ENCODE measurements at places on chromosomes 16 and 17.

DNA sequence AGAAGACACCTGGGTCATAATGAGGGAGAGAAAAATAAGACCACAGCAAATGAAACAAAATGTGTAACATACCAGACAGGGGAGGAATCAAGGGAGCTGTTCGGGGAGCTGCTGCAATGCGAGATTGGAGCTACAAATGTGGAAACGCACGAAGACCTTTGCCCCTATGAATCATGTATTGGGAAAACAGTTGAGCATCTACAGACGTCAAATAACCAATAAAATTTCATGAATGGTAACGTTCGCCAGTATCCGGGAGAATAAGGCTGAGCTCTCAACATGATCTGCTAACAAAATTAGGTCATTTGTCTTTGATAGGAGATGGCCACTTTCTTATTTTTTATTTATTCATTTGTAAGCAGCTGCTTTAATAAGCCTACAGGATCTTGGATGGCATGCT, 486.2 kb upstream of the RBFOX1 start:
- no peak for DNase-seq

DNA sequence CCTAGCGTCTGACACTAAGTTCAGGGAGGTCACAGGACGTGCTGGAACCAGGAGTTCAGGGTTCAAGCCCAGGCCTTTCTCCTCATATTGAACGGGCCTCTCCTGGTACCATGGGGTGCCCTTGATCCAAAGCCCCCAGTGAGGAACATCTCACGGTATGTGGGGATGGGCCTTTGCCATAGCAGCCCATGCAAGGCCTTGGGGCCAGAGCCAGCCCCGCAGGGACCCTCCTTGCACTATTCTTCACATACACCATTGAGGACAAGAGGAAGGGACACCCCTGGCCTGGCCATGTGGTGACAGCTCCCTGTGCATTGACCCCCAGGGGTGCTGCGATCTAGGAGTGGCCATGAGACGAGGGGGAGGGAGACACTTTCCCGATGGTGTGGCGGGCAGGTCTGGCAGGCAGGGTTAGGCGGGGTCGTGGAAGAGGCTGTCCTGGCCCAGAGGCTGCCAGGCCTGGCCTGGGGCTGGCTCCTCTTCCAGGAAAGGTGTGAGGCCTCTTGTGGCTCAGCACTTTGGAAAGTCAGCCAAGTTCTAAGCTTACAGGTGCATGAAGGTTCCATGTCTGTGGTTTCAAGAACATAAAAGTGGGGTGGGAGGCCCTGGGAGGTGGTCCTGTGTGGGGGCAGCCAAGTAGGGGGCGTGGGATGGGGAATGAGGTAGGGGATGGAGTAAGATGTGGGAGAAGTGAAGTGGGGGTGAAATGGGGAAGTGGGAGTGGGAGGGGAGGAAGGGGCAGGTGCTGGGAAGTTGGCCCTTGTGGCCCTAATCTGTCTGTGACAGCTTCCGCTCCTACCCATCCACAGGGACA, 88.7 kb upstream of the CBX4 start:
- DNase-seq = no peak

DNA sequence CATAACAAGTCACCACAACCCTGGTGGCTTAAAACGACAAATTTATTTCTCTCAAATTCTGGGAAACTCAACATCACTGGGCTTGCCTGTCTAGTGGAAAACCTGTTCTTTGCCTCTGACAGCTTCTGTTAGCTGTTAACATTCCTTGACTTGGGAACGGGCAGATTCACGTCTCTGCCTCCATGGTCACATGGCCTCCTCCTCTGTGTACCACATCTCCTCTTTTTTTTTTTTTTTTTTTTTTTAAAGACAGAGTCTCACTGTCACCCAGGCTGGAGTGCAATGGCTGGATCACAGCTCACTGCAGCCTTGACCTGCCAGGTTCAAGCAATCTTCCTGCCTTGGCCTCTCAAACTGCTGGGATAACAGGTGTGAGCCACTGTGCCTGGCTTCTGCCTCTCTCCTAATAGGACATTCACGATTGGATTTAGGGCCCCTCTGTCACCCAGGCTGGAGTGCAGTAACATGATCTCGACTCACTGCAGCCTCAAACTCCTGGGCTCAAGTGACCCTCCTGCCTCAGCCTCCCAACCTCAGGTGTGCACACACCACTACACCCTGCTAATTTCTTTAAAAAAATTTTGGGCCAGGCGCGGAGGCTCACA, 11.7 kb upstream of the LLGL1 start:
- no peak for DNase-seq

DNA sequence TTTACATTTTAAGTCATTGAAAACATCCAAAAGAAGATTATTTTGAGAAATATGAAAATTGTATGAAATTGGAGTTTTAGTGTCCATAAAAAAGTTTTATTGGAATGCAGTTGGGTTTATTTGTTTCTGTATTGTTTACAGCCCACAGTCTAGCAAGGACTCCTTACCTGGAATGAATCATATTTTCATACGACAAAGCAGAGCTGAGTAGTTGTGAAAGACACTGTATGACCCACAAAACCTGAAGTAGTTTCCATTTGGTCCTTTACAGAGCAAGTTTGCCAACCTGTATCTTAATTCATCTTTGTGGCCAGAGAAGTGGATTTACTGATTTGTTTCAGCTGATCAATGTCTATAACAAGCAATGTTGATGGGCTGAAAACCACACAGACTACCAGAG, 10.3 kb downstream of the CCL18 start:
- DNase-seq = no peak

GRCh38 chr17:71548540-71549190, 572.2 kb upstream of the SOX9 start:
- DNase-seq = no peak

- no peak for DNase-seq
These were observed 167.5 kb downstream of the PRKCA start for GRCh38 chr17:66469890-66470289.

DNA sequence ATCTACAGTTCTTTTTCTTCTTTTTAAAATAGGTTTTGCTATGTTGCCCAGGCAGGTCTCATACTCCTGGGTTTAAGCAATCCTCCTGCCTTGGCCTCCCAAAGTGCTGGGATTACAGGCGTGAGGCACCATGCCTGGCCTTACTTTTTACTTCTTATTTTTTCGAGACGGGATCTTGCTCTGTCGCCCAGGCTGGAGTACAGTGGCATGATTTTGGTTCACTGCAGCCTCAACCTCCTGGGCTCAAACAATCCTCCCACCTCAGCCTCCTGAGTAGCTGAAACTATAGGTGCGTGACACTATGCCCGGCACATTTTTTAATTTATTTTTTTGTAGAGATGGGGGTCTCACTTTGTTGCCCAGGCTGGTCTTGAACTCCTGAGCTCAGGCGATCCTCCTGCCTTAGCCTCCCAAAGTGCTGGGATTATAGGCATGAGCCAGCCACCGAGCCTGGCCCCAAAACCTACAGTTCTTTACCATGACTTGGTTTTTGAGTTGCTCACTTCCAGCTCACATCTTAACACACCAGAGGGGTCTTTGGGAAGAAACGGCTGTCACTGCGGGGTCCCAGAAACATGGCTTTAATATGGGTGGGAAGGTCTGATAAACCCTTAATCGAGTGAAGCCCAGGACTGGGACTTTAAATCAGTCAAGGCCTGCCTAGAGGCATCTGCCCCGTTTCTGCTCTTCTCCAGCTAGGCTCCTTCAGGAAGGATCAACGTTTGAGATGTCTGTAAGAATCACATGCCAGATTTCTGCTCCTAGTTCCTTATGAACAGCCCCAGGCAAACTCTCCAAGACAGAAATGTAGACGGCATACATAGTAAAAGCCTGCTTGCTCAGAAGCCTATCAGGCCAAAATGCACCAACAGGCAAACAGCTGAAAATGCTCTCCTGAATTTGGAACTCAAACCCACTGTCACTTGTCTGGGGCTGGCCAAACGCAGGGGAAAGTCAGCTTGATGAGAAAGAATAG, 91.7 kb upstream of the TOB1 start:
- DNase-seq = peak; percentile 55

DNA sequence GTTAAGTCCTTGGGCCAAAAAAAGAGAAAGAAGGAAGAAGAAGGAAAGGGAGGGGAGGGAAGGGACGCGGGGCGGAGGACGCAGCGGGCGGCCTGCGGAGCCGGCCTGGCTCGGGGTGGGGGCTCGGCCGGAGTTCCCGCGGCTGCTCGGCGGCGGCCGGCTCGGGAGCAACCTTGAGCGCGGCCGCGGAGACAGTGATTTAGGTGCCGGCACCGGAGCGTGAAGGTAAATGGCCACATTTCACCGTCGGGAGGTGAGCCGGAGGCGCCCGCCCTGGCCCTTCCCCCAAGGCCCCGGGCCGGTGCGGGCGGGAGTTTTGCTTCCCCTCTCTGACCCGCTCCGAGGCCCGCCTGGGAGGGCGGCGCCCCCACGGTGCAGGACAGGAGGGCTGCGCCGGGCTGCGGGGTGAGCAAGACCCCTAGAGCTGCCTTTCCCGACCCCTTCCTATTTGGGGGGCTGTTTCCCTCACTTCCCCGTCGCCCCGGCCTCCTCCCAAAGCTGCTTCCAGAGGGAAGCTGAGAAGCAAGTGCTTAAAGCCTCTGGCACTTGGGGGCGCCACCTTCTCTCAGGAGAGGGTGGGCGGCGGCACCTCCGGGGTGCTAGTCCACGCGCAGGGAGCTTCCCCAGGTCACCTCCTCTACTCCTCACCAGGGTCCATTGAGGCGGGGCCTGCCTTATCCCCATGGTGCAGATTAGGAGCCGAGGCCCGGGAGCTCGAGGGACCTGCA, 56.5 kb downstream of the MRM1 start:
- DNase-seq = no peak

DNA sequence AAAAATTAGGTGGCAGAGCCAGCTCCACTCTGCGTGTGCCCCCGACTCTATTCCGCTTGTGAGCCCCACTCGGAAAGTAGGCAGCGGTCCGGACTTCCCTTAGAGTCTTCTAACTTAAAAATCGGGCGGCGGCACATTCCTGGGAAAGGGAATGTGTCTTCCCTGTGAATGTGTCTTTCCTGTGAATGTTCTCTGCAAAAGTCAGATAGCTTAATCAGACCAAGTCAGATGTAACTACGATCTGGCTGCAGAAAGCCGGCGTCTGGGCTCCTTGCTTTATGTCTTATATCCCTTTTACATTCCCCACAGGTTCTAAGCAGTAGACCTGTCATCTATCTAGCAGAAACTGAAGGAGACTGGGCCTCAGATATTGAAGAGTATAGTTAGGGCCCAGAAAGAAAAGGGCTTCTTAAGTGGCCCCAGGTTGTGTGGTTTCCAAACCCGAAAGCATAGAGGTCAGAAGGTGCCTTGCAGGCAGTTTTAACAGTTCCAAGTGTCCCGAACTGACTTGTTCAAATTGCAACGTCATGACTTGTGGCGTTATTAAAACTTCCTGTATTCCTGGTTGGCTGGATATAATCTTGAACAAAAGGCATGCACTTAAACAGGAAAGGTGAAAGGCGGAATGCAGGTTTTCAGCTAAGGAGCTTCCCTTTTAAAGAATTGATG, 601 bp downstream of the PHKB start:
- DNase-seq = peak; percentile 26

- DNase-seq = no peak
These were observed 63.6 kb downstream of the NUP93 start for GRCh38 chr16:56793492-56793891.

Data from foreskin melanocyte (primary cell).